ENCODE measurements at places on chromosomes 16 and 17. TPM values are rescaled to one million over a fixed set of nuclear protein-coding genes. Genes with fewer than 3 reads are reported as not detected.
A peak's percentile ranks its signal among the peaks of the same experiment; 100 is the strongest.

USP32 gene
- 40.2 TPM for total RNA-seq

SULT1A4 gene
- total RNA-seq: 1.9 TPM

SEC14L5 gene
- 0.32 TPM for total RNA-seq

- H3K4me3 ChIP-seq: peak overlapping the region; percentile 86
- peaks cover 25% of the 10 kb centered on the region for H3K4me1 ChIP-seq
- H3K36me3 ChIP-seq: no peaks in the 10 kb centered on the region
- no peak overlapping the region for H3K27ac ChIP-seq
Measured at GRCh38 chr16:4612977-4613635, 1.6 kb downstream of the UBALD1 start.

GRCh38 chr16:48062681-48063080, 93.1 kb downstream of the ABCC12 start:
- H3K36me3 ChIP-seq: no peaks in the 10 kb centered on the region
- no peaks in the 10 kb centered on the region for H3K4me1 ChIP-seq
- H3K4me3 ChIP-seq: no peak overlapping the region
- peaks cover 3% of the 10 kb centered on the region for H3K27me3 ChIP-seq
- no peak overlapping the region for H3K27ac ChIP-seq

DNA sequence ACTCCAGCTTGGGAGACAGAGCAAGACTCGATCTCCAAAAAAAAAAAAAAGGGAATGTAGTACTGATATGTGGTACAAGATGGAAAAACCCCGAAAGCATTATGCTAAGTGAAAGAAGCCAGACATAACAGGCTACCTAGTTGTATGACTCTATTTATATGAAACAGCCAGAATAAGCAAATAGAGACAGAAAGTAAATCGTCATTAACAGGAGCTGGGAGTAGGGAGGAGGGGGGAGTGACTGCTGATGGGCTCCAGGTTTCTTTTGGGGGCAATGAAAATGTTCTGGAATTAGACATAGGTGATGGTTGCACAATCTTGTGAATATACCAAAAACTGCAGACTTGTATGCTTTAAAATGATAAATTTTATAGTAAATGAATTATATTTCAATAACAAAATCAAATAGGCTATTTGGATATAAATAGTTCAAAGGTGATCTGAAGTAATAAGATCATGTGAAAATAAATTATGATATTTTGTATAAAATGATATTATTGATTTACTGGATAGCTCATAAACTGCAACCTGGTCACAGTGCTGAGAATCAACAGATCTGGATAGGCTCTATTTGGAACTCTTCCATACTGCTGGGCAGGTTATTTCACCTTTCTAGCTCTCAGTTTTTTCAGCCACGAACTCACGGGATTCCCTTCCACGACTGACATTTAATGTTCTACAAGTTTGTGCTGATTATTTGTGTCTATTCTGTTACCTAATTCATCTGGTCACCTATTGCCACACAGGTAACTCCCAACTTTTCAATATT, 27.1 kb downstream of the ZNF652 start:
- no peak overlapping the region for H3K27ac ChIP-seq
- DNase-seq: no peak
- no peaks in the 10 kb centered on the region for H3K27me3 ChIP-seq
- no peaks in the 10 kb centered on the region for H3K36me3 ChIP-seq

DNA sequence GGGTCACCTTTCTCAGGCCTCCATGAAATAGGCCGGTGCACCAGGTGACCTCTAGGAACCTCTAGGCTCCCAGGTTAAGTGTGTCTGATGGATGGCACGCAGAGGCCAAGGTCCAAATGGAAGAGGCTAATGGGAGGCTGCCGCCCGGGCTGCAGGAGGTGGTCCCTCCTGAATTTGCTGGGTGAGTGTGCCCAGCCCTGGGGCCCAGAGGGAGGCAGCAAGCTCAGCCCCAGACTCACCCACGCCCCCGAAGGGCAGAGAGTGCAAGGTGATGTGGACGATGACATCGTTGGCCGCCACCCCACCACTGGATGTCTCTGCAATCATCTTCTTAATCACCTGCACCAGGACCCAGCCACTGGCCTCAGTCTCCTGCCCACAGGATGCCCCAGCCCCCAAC, 9.3 kb downstream of the ALDH3A1 start:
- no peak for DNase-seq
- no peak overlapping the region for H3K4me3 ChIP-seq
- H3K36me3 ChIP-seq: no peaks in the 10 kb centered on the region
- no peak overlapping the region for H3K27ac ChIP-seq

- no peak overlapping the region for H3K27ac ChIP-seq
- H3K27me3 ChIP-seq: no peaks in the 10 kb centered on the region
- H3K4me1 ChIP-seq: peaks cover 30% of the 10 kb centered on the region
- no peak overlapping the region for H3K4me3 ChIP-seq
Measured at GRCh38 chr17:49015179-49015923, 18.2 kb downstream of the IGF2BP1 start.
